ENCODE measurements at places on chromosomes 2 and 18.

GRCh38 chr2:68203587-68203986, 45.9 kb downstream of the PNO1 start:
- DNase-seq = no peak

DNA sequence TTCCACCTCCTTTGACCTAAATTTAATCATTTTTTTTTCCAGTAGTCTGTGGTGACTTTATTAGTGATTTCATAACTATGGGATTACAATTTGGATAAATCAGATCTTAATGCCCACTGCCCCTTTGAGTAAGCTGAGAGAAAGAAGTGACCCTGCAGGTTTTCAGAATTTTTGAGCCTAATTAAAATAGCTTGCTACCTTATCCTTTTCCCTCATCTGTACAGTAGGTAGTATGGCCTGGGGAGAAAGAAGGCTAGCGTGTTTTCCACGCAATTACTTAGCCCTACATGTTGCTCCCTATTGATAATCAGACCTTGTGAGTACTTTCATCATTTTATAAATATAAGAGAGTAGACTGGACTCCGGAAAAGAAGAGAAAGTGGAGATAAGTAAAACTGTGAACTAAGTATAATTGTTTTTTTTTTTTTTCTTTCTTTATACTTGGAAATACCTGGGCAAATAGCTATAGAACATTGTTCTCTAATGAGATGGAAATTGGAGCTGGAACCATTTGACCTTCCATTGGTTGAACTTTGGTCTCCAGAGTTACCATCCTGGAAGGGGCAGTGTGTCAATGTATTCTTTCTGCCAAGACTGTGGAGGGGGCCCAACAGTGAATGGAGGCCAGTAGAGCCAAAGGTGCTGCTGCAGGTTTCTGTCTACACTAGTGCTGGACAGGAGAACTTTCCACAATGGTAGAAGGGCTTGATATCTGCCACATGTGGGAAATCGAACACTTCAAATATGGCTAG, 26.9 kb downstream of the UBE2E3 start:
- DNase-seq = no peak

DNA sequence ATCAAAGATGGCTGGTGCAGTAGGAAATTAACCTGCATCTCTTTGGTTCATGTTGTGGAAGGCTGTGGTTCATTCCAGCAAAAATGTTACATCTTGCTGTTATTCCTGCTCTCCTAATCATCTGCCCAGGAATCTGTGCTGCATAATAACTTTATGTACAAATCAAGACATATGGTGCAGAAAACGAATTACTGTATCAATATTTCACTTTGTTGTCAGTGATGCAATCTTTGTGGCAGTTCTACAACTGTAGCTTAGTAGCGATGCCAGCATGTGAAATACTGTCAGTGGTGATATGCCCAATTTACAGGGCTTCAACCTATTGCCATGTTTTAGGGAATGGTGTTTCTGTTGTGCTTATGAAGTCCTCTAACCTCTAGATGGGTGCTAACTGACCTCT, 1114.7 kb downstream of the SOCS6 start:
- DNase-seq = no peak

DNA sequence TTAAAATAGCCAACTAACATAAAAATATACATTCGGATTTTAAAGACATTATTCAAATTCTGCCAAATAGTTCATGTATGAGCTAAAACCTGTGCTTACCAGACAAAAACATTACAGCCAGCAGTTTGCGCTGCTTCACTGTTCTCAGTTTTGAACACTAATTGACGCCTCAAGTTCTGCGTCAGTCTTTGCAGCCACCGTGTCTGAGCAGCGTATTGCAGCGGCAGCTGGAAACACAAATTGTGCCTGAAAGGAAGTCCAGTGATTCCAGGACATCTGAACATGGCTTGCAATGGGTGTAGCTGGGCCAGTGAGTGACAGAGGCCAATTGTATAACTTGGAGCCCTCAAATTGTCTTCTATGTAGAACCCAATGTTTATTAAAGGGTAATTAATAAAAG, 267.6 kb downstream of the TFCP2L1 start:
- no peak for DNase-seq

DNA sequence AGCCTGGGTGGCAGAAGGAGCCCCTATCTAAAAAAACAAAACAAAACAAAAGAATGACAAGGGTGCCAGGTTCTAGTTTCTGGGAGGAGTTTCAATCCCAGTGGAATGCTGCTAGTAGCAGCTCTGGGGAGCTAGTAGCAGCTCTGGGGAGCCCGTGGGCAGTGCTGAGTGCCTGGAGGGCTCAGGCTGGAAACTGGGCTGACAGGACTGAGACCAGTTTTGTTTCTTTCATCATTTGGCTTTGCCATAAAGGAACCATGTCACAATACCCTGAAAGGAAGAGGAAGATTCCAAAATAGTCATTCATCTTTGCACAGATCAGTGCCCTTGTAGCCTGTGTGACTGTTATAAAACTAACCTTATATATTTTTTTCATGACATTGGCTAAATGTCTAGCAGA, 10.6 kb downstream of the MFSD6 start:
- DNase-seq = no peak

DNA sequence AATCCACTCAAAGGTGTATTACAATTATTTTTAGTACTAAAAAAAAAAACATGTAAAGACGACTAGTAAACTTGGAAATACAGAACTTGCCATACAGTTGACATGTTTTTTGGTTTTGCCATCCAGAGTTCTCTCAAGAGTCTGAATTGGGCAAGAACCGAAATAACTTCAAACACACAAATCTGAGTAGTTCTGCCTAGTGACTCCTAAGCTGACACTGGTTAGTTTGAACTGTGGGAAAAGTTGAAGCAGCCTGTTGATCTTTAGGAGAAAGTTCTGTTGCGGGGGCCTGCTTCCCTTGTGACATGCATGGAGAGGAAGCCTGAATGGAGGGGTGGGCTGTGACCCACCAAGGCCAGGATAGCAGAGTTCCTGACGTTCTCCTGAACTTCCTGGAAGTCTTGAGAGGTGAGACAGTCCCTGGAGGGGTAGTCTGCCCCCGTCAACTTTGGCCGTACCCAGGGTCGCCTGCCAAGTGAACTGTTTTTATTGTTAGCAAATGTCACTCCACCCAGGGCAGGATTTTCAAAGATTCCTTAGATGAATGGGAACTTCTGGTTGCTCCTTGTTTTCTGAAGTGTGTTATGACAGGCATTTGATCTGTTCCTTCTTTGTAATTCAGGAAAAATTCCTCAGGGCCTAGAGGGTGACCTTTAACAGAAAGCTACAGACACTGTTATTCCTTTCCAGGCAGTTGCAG, 85.6 kb upstream of the SPTBN1 start:
- no peak for DNase-seq

DNA sequence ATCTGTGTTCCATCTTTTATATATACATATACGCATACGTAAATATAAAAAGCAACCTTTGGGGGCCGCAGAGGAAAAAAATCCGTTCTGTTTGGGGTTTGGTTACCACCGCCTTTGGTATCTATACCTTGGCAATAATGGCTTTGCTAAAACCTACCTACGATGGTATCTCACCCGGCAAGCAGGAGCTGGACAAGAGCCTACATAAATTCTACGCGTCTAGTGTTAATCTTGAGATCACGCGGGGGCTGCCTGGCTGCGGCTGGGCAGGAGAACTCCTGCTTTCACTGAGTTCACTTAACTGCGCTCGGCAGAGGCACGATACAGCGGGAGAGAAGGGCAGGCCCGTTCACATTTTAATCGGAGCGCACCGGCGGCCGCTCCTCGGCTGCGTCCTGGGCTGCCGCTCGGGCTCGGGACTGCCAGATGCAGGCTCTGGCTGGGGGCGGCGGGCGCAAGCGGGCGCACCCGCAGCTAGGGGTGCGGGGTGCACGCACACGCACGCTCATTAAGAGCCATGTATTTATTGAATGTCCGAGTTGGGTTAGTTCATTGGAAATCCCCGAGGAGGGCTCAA, 1.7 kb upstream of the POU3F3 start:
- no peak for DNase-seq

GRCh38 chr2:121151311-121152109, 133.5 kb downstream of the TFCP2L1 start:
- no peak for DNase-seq

DNA sequence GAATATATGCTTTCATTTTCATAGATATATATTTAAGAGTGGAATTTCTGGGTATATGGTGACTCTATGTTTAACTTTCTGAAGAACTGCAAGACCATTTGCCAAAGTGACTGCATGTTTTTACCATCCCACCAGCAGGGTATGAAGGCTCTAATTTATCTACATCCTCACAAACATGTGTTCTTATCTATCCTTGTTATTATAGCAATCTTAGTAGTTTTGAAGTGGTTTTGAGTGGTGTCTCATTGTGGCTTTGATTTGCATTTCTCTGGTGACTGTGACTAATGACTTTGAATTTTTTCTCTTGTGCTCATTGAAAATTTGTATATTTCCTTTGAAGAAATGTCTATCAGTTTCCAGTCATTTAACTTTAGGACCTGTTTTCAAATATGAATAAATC, 310.2 kb upstream of the NRP2 start:
- DNase-seq = no peak

GRCh38 chr2:105338020-105338385, 663 bp downstream of the C2orf49 start:
- DNase-seq = no peak

GRCh38 chr18:14936313-14936712, 188.3 kb downstream of the ANKRD30B start:
- DNase-seq = no peak

- DNase-seq = no peak
Measured at GRCh38 chr2:196963961-196964360, 37.5 kb upstream of the PGAP1 start.

DNA sequence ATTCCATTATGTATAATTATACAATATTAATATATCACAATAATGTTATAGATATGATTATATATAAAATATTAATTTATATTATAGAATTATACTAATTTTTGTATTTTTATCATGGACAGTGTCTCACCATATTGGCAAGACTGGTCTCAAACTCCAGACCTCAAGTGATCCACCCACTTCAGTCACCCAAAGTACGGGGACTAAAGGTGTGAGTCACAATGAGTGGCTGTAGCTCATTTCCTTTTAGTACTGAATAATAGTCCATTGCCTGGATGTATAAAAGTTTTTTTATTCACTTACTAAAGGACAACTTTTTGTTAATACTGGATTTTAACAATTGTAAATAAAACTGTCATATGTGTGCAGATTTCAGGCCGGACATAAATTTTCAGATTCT, 417.6 kb upstream of the LINC00305 start:
- no peak for DNase-seq

DNA sequence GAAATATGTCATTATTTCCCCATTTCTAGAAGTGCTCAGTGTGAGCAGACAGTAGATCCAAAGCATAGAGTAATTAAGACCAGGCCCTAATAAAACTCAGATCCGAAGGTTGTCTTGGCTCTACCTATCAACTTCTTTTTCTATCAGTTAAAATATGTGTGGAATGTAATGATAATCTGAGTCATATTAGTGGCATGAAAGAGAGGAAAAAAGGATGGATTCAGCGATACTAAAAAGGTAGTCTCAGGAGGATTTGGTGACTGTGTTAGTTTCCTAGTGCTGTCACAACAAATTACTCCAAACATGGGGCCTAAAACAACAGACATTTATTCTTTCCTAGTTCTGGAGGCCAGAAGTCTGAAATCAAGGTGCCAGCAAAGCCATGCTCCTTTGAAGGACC, 103.7 kb upstream of the NABP1 start:
- DNase-seq = no peak

GRCh38 chr2:241188361-241189092, at the start of gene ANO7:
TSS of gene ANO7 (plus strand) at chr2:241188677. CDS start at chr2:241190064, 1,387 bp downstream.
- DNase-seq = no peak

DNA sequence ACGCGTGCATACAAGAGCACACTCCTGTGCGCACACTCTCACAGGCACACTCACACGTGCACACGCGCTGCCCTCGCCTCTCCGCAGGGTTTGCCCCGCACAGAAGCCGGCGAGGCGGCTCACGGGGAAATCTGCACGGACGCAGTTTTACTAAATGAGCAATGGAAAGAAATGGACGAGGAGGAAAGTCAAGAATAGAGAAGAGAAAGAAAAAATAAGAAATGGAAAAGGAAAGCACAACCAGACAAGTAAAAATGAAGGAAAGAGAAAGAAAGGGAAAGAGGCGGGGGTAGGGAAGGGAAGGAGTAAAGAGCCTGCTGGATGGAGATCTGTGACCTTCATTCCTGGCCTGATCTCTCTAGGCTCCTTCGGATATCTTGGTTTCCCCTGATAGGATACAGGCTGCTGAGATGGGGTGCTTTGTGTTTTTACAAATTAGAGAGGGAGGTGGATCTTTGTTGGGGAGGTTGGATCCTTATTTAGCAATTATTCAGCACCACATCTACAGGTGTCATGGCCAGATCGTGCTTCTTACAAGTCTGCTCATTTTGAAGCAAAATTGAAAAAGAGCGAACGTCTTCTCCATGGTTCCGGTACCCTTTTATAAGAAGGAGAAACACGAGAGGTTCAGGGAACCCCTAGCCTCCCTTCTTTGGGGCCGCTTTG, 693 bp upstream of the LRP2 start:
- DNase-seq = no peak

DNA sequence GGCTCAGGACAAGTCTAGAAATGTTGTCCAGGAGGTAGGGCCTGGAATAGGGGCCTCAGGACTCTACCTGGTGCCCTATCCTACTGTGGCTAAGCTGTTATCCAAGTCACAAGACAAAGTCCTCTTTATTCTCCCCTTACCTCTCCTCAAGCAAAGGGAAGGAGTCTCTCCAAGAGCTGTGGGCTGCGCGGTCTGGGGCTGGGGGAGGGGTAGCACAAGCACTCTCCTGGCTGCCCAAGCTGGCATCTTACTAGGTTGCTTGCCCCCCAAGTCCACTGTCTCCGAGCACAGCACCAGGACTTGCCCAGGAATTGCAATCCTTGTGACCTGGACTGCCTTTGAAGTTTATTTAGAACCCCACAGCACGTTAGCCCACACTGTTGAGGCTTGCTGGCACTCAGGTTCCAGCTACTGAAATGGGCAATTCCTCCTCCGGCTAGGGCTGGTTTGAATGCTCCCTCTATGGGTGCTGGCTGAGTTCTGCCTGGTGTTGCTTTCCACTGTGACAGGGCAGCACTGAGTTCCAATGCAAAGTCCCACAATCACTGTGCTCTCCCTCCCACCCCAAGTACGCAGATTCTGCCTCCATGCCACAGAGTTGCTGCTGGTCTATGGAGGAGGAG, 18.5 kb downstream of the DHRS9 start:
- DNase-seq = no peak

DNA sequence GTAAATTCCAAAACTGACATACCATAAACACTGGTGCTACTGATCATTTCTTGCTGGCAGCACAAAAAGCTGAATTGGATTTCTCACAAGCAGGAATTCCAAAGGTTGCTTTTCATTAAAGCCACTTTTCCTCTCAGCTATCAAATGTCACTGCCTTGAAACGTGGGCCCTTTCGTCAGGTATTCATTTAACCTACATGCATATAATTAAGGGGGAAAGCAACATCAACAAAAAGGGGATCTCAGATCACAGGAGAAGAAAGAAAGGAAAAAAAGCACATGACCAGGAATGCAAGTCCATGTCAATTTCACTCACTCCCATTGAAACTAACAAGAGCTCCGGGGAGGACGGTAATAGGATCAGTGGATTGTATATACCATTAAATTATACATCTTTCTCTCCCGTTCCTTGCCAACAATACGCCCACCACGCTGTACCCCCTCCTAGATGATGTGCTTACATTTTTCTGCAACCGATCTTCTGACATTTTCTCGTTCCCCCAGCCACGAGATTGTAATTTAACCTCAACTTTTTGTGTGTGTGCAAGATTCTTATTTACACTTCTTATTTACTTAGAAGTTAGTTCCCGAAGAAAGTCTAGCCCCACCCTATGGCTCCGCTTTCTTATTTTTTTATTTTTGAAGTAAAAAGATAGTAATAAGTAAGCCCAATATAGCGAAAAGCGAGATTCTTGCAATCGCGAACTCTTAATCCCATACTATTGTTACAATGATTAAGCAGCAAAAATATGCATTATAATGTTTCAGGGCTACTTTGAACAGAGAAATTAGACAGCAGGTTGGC, 725 bp downstream of the FIGN start:
- no peak for DNase-seq
